Omental fat pad (tissue), 4 donors: ENCODE measurements at places on chromosomes 7 and 10. TPM values are rescaled to one million over a fixed set of nuclear protein-coding genes. Genes with fewer than 3 reads are reported as not detected.

GPR26 gene
- total RNA-seq = not detected

UTF1 gene
- total RNA-seq = not detected

GRK5 gene
- 19.3 TPM for total RNA-seq

FGFR2 gene
- total RNA-seq = 2.0 TPM

DNA sequence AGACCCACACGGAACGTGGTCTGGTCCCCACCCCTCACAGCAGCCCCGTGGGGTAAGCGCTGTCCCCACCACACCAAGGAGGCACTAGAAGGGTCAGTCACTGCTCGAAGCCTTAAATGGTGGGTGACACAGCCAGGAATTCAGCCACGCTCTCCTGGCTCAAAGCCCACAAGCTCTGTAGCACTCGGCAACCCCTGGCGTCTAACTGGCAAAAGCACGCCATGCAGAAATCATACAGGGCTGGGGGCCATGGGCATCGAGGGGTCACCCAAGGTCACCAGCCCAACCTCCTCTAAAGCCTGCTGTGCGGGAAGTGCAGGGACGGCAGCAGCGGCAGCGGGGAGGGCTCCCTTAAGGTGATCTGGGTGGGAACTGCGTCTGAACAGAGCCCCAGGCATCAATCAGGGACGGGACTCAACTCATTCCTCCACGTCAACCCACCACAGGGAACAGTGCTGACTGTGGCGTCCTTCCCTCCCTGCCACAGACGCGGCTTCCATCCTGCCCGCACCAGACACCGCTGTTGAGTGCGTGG, 7.8 kb downstream of the GPER1 start:
- no peak for DNase-seq

DNA sequence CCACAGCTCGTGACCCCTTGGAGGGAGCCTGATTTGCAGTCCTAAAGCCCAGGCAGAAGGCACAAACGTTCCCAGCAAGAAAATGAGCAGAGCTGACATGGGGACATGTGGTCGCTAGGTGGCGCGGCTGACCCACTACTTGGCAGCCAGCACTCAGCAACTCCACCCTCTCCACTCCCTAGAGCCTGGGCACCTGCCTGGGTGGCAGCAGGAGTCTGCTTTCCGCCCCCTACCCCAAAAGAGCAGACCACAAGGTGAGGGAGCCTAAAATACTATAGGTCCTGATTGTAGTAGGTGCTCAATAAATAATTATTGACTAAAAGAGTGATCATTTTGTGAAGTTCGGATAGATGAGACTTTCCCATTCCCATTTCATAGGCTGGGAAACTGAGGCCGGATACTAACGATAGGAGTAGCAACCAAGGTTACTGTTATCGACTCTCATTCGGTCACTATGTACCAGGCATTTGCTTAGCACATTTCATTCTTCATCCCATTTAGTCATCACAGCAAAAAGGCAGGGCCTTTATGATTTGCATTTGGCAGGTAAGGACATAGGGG, 57.4 kb downstream of the NEUROG3 start:
- DNase-seq = no peak

DNA sequence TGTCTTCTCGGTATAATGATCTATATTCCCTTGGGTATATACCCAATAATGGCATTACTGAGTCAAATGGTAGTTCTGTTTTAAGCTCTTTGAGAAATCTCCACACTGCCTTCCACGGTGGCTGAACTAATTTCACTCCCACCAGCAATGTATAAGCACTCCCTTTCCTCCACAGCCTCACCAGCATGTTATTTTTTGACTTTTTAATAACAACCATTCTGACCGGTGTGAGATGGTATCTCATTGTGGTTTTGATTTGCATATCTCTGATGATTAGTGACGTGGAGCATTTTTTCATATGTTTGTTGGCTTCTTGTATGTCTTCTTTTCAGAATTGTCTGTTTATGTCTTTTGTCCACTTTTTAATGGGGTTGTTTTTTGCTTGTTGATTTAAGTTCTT, 33.6 kb downstream of the KIAA1217 start:
- no peak for DNase-seq

GRCh38 chr7:116592445-116592844, 67.6 kb downstream of the CAV1 start:
- no peak for DNase-seq

DNA sequence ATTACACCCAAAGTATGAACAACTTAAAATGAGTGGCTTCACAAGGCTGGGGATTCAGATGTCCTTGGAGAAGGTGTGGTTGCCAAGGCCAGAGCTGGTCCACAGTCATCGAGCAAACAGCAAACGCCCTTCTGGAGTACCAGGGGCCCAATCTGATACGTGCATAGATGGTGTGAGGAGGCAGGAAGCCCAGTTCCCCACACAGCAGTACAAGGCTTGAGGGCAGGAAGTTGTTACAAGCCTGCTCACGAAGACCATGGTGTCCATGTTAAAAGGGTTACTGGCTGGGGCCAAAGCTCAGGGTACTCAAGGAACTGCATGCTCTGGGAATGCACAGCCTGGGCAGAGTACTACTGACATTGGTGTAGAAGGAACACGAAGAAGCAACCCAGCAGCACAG, 4.6 kb upstream of the ANKRD26 start:
- no peak for DNase-seq

DNA sequence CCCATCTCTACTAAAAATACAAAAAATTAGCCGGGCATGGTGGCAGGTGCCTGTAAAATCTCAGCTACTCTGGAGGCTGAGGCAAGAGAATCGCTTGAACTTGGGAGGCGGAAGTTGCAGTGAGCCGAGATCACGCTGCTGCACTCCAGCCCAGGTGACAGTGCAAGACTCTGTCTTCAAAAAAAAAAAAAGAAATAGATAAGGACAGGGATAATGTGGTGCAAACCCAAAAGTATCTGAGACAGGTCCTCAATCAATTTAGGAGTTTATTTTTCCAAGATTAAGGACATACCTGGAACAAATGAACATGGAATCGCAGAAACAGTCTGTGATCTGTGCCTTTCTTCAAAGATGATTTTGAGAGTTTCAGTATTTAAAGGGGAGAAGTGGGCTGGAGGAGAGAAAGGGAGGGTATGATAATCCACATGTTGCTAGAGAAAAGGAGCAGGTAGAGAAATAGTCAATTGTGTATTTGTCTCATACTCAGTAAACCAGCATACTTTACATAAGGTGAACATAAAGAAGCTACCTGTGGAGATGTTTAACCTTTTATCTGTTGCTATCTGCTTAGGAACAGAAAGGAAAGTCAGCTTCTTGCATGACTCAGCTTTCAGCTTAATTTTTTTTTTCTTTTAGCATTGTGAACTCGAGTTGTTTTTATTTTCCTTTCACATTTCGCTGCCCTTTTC, 4.9 kb upstream of the MTPN start:
- no peak for DNase-seq

DNA sequence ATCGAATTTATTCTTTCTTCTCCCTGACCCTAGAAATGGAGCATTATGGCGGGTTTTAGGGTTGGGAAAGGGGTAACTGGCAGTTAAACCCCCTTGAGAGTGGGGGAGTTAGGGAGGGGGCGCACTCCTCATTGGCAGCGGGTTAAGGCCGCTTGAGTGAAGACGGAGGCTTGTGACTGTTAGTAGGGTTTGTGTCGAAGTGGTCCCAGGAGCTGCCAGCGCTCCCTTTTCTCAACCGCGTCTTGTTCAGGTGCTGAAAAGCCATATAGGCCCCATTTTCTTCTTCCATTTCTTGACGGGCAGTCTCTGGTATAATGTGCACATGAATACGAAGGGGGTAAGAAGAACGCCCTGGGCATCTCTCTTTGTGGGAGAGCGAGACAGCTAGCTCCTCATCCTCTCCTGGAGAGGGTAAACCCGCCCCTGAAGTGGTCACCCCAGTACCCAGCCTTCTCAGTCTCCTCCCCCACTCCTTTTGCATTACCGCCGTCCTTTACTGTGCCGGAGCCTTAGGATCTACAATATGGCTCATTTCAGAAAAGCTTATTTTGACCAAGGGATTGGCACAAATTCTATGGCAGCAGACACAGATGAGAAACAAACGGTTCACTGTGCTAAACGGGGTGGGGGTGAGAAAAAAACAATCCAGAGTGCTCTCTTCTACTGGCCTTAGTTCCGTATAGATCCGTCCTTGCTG, 836 bp downstream of the KMT2E start:
- no peak for DNase-seq

- no peak for DNase-seq
Observed at GRCh38 chr10:82144153-82144552, 269.2 kb downstream of the NRG3 start.

DNA sequence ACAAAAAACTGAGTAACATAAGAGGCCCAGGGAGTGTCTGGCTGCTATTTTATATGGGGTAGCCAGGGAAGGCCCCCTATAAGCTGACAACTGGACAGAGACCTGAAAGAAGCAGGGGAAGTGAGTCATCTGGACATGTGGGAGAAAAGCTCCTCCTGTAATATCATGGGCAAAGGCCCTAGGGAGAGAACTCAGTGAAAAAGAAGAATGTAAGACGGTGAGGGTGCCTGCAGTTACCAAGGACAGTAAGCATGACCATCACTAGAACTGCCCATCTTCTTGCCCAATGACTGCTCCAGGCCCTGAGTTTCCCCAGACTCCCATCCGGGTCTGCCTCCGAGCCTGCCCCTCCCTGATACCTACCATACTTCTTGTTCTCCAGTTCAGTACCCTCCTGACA, 2.3 kb downstream of the ELMO1 start:
- no peak for DNase-seq
